WTC11 (cell line): ENCODE measurements at places on chromosomes 12 and 14.
A peak's percentile ranks its signal among the peaks of the same experiment; 100 is the strongest.

- no peak overlapping the region for H3K4me3 ChIP-seq
- no peak overlapping the region for H3K27ac ChIP-seq
- DNase-seq: no peak
- no peaks in the 10 kb centered on the region for H3K36me3 ChIP-seq
- H3K27me3 ChIP-seq: no peaks in the 10 kb centered on the region
Observed at GRCh38 chr12:121693155-121693687, 19.3 kb upstream of the TMEM120B start.

DNA sequence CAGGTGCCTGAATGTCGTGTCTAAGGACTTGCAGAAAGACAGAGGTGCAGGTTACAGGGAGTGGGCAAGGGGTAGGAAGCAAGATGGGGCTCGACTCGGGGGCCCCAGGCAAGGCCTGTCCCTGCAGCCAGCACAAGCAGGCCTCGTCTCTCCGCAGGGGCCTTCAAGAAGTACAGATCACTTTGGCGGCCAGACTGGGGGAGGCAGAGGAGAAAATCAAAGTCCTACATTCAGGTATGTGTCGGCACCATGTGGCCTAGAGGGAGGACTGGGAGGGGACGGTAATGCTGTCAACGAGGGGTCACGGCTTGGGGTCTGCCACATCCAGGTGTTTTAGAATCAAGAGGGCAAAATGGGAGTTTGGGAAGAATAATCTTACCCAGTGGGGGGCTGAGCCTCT, 73.7 kb downstream of the PHETA1 start:
- no peaks in the 10 kb centered on the region for H3K27me3 ChIP-seq
- peaks cover 9% of the 10 kb centered on the region; the same call in 1 of the 2 replicates for H3K4me1 ChIP-seq
- peak overlapping the region; percentile 56; the same call in 1 of the 2 replicates for H3K27ac ChIP-seq
- no peak for DNase-seq
- no peak overlapping the region for H3K4me3 ChIP-seq

DNA sequence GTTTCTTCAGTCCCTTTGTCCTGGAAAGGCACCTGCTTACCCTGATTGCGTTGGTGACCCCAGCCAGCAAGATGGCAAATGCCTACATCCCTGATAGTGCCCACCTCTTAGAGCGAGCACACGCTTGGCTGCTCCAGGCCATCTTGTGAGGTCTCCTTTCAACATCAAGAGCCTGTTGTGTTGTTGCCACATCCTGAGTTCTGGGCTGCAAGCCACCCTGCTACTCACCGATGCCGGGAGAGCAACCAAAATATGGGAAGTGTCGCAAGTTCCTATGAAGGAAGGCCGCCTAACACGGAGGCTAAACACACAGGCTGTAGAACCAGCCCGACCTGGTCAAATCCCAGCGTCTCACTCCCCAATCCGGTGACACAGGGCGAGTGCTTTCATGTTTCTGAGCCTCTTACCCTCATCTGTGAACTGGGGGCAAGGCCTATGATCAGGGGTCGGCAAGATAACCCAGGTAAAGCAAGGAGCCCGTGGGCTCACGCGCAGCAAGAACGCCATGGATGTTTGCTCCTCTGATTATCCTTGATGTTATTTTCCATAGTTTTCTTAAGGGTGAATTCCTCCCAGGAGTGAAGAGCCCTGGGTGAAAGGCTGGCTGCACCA, 98.4 kb downstream of the LGMN start:
- H3K27ac ChIP-seq: no peak overlapping the region
- no peak overlapping the region for H3K4me3 ChIP-seq

- H3K27me3 ChIP-seq: no peaks in the 10 kb centered on the region
- no peak for DNase-seq
- H3K4me1 ChIP-seq: no peaks in the 10 kb centered on the region
Observed at GRCh38 chr12:71576496-71576895, 87.2 kb downstream of the ZFC3H1 start.

DNA sequence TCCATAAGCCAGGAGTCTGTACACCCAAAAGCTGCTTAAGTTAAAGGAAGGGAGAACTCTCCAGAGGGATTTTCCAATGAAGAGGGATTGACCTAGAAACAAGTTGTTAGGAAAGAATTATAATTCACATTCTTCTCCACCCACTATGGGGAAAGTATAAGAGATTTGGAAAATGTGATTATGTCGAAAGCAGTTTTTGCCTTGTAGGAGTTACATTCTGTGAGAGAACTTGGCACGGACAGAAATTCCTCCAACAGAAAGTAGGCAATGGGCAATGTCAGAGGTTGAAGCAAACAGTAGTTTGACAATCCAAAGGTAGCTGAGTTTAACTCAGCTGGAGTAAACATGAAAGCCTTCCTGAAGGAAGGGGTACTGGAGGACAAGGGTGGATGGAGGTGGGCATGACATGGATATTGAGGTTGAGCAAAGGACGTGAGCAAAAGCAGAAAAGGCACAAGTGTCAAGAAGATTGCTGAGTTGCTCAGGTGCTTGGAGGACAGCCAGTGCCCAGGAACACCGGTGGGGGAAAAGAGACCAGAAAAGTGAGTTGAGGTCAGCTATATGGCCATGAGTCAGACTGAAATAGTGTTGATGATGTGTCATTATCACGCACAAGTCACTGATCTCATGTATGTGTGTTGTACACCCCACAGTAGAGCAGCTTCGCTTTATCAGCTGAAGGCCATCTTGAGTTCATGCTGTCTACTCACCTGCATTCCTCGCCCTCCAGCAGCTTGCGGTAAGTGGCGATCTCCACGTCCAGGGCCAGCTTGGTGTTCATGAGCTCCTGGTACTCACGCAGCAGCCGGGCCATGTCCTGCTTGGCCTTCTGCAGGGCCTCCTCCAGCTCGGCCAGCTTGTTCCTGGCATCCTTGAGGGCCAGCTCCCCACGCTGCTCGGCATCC, 4.0 kb downstream of the KRT5 start:
- peaks cover 2% of the 10 kb centered on the region; the same call in 1 of the 2 replicates for H3K36me3 ChIP-seq
- H3K4me1 ChIP-seq: no peaks in the 10 kb centered on the region
- H3K27ac ChIP-seq: no peak overlapping the region
- no peak for DNase-seq
- no peak overlapping the region for H3K4me3 ChIP-seq
- H3K27me3 ChIP-seq: no peaks in the 10 kb centered on the region; the same call in 1 of the 2 replicates

DNA sequence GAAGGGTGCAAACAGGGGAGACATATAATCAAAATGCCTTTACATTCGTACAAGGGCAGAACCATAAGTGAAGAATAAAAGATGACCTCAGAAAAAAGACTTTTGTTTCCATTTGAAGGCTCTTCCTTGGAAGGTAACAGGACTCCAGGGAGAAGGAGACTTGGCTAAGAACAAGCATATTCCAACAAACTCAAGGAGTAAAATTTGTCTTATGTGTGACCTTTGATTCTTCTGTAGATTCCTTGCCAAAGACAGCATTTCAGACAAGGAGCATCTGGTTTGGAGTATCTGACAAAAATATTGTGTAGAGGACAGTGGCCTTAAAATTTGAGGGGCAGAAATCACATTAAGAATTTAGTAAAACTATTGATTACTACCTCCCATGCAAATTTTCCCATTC, 991.9 kb downstream of the FLRT2 start:
- no peak overlapping the region for H3K4me3 ChIP-seq
- H3K36me3 ChIP-seq: no peaks in the 10 kb centered on the region
- no peaks in the 10 kb centered on the region for H3K4me1 ChIP-seq
- no peak overlapping the region for H3K27ac ChIP-seq
